Spleen (tissue), 13 donors: ENCODE measurements at places on chromosomes 7 and 10.

DNA sequence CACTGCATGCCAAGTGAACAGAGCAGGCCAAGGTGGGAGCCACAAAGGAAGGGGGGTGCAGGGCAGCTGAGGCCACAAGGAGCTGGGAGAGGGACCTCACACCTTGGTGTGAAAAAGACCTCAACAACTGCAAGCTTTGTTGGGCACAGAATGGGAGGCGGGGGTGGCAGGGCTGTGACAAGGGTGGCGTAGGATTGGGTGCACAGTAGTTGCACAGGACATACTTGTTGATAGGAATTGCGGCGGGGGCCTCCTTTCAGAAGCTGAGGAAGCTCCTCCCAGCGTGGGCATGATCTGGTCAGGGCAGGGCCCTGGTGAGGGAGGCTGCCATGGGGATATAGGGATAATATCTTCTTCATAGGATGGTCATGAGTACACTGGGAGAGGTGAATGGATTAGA is 25.8 kb downstream of the POLL start:
- DNase-seq = no peak

- DNase-seq = no peak
These were observed 1.3 kb downstream of the BRAT1 start for GRCh38 chr7:2553831-2554581.

GRCh38 chr10:24254180-24254579 is 45.2 kb downstream of the KIAA1217 start:
- no peak for DNase-seq

GRCh38 chr10:35739998-35740397 is 97.9 kb upstream of the FZD8 start:
- no peak for DNase-seq

DNA sequence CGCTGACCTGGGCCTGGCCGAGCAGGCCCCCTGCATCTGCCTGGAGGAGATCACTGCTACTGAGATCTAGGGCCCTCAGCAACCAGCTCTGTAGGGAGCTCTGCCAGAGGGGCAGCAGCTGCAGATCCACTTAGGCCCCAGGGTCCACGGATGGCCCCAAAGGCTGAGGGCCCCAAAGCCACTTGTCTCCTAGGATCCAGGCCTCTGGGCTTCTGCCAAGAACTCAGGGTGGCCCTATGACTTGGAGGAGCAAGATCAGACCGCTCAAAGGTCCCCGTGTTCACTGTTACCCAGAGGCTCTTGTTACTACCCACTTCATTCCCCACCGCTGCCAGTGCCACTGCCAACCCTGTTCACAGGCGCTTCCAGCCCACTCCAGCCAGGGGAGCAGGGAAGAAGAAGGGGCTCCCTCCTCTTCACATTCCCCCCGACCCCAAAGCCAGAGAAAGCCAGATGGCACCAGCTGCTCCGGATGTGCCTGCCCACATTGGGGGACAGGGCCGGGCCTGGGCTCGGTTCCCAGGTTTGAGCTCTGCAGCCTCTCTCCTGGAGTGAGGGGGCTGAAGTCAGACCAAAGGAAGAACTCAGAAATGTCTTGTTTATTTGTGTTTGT is 7.6 kb downstream of the LZTS2 start:
- DNase-seq = no peak

GRCh38 chr7:155384751-155385150 is 73.2 kb upstream of the EN2 start:
- DNase-seq = no peak

- DNase-seq = no peak
These were observed 105.2 kb downstream of the FAS start for GRCh38 chr10:89095701-89096391.

- DNase-seq = no peak
These were observed 285.6 kb downstream of the HGF start for GRCh38 chr7:81484261-81484660.

DNA sequence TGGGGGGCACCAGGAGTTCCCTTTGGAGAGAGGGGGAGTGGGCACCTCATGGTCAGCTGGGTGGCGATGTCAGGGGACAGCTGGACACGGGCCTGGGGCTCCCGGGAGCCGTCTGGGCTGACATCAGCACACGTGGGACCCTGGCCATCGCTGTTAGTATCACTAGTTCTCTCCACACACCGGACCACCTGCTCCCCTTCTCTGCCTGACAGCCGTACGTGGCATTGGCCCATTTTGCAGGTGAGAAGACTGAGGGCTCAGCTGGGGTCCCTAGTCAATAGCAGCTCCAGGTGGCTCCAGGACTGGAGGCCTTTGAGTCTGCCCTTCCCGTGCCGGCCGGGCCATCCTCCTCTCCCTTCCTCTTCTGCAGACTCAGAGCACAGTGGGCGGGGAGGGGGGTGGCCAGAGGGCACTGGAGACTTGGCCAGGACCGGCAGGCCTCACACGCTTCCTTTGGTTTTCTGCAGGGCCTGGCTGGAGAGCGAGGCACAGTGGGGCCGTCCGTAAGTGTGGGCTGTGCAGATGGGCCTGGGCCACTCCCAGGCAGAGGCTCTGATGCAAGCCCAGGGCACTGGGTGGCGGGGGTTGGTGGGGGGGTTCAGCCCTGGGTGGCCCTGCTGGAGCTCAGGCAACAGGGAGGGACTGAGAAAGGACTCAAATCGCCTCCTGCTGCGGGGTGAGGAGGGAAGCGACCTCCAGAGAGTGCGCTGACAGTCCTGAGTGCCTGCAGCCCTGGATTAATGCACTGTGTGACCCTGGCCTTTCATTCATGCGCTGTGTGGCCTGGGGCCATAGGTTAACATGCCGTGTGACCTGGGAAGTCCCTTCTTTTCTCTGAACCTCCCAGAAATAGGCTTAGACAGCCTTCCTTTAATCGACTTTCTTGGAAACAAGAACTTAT is 78.2 kb downstream of the MYL10 start:
- peak; percentile 65 for DNase-seq

- DNase-seq = no peak
These were observed 289.6 kb downstream of the PPP1R3A start for GRCh38 chr7:113628948-113629847.

GRCh38 chr10:116371737-116372136 is 47.5 kb downstream of the CCDC172 start:
- no peak for DNase-seq

DNA sequence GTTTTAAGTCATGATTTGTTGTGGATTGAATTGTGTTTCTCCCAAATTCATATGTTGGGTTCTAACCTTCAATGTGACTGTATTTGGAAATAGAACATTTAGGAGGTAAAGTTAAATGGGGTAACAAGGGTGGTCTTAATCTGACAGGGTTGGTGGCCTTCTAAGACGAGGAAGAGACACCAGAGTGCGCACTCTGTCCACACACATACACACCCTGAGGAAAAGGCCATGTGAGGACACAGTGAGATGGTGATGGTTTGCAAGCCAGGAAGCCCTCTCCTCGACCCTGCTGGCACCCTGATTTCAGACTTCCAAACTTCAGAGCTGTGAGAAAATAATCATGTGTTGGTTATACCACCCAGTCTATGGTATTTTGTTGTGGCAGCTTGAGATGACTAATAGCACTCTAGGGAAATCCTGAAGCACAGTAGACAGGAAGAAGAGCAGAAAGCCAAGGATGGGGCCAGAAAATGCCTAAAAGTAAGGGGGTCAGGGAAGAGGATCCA is 28.0 kb upstream of the SEM1 start:
- DNase-seq = no peak

DNA sequence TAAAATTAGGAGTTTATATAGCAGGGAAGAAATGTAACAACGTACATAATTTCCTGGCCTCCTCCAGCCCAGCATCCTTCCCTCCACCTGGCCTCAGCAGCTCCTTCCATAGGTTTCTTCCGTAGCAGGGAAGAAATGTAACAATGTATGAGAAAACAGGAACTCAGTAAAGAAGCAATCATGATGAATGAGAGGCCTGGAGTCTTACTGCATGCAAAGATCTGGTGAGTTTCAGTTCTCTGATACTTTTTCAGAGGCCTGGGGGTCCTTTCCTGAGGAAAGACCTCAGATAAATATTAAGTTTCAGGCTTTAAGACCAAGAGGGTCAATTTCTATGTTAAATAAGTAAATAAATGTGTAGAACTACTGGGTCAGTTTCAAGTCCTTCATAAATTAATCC is 155.7 kb upstream of the C7orf33 start:
- no peak for DNase-seq

DNA sequence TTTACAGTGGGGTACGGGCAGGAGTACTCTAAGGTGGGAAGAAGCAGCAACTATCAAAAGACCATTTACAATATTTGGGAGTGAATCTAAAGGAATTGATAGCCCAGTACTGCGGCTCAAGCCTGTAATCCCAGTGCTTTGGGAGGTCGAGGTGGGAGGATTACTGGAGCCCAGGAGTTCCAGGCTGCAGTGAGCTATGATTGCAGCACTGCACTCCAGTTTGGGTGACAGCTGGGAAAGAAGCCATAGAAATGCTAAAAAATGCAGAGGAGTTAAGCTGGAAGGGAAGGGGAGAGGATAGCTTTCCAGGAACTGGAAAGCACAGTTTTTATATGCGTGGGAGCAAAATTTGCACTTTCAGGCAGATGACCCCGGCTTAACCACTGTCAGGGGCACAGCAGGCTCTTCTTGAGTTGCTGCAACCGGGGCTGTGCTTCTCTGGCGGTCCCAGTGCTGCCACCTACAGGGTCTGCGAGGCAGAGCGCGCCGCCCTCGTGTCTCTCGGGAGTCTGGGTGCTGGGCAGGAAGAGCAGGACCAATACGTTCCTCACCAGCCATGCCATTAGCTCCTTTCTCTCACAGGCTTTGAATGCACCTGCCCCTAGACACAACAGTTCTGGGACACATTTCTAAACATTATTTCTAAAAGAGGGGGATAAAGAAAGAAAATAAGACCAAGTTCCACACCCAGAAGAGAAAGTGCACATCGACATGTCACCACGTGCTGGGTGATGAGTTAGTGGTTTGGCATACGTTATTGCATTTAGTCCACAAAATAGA is 10.1 kb upstream of the BMPER start:
- peak; percentile 93 for DNase-seq

GRCh38 chr10:63072951-63073350 is 60.2 kb upstream of the NRBF2 start:
- DNase-seq = no peak

DNA sequence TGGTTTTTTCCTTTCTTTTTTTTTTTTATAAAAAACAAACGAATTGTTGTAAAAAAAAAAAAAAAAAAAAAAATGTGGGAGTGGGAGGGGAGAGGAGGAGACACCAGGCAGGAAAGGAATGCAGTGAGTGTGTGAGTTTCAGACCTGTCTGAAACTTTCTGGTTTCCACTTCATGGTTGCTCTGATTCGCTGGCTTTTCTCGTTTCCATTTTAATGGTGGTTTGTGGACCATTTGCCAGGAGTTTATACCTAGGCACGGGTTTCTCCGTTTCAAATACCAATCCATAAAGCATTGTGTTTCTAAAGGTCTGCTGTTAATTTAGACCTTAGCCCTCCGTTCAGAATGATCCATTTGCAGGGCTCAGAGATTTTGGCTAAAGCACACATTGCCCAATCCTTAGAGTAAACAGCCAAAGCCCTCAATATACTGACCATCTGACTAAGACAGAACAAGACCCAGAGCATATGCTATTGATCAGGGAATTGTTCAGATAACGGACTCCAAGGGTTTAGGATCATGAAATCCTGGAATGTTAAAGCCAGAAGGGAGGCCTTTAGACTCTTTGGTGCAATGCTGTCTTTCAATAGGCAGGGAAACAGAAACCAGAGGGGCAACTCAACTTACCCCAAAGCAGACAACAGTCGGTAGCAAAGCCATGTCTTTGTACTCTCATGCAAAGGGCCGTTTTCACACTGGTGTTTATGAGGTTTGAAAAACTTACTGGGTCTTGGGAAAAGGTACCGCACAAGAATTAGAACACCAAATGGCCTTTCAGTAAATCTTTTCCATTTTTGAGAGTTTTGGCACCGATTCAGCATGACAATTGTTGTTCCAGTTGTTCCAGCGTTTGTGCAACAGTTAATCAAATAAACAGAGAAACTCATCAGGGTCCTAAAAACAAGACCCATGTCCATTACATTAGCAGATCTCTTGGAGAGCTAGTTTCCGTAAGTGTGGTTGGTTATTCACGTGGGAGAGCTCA is 94.3 kb upstream of the AGBL3 start:
- no peak for DNase-seq

DNA sequence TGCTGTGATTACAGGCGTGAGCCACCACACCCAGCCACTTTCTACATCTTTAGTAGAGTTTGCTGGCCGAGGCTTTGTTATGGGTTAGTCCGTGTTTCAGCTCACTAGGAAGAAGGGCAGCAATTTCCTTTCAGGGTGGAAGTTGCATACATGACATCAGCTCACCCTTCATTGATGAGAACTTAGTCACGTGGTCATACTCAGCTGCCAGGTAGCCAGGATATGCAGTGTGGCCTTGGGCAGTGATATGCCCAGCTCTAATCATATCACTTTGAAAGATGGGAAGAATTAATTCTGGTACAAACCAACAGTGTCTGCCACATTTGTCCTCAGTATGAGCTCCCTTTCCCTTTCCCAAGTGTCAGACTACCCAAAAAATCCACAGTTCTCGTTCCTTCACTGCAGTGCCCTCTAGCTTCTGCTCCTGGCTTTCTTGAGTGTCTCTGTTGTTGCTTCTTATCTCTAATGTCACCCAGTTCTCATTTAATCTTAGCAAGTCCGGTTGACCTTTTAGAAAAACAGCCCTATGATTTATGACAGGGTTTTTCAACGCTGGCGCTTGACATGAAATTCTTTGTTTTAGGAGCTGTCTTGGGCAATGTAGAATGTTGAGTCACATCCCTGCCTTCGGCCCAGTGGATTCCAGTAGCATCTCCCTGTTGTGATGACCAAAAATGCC is 108.7 kb upstream of the ITGB1 start:
- no peak for DNase-seq

GRCh38 chr10:129843702-129844101 is 120.4 kb downstream of the EBF3 start:
- DNase-seq = no peak

DNA sequence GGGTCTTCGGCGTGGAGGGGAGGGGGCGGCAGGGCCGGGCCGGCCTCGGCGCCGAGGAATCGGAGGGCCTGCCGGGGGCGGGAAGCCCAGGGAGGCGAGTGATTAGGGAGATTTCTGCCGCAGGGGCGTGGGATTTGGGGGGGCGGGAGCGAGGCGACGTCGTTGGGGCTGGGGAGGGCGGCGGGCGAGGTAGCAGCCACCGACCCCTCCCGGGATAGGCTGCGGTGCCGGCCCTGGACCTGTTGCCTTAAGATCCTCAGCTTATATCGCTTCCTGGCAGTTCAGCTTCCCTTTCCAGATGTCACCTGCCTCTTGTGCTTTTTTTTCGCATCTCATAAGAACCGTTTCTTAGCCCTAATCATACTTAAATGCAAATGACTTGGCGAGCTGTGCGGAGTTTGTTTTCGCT is 655 bp downstream of the LMTK2 start:
- DNase-seq = no peak
